ENCODE measurements at places on chromosomes 5 and 9.

DNA sequence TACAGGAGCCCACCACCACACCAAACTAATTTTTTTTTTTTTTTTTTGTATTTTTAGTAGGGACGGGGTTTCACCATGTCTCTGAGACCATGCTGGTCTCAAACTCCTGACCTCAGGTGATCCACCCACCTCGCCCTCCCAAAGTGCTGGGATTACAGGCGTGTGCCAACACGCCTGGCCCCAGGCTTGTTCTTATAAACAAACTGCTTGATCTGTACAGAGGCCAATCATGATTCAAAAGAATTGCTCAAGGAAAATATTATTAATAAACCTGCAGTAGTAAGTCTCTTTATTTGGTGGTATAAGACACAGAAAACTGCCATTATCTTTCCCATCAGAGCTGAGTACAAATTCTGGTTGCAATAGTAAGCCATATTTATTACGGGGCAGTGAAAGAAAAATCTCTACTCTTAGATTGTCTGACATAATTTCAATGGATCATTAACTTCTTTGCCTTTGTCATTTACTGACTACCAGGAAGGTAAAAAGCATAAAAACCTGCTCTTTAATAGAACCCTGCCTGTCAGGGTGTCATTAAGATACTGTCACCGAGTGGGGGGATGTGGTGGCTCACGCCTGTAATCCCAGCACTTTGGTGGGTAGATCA is 33.3 kb downstream of the RASEF start:
- DNase-seq, result no peak

DNA sequence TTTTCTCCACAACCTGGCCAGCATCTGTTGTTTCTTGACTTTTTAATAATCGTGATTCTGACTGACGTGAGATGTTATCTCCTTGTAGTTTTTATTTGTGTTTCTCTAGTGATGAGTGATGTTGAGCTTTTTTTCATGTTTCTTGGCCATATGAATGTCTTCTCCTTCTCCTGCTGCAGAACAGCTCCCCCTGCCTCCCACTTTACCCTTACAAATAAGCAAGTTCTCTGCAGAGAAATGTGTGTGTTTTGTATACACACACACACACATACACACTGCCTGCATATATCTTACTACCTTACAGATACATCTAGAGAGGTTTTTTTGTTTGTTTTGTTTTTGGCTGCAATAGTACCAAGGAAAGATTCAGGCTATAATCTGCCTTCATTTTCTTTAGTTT is 88.7 kb upstream of the PHF24 start:
- no peak for DNase-seq

DNA sequence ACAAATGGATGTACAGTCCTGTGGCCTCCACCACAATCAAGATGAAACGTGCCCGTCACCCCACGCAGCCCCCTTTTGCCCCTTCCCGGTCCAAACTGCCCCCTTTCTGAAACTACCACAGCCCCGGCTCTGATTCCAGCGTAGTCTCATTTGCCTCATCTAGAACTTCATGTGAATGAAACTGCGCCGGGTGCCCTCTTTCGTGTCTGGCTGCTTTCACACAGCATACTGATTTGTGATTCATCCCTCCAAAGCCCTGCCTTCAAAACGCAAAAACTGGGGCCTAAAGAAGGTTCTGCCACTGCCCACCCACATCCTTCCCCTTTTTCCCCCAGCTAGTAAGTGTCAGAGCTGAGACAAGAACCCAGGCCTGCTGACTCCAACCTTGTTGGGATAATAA is 31.5 kb upstream of the NCS1 start:
- DNase-seq, result no peak

DNA sequence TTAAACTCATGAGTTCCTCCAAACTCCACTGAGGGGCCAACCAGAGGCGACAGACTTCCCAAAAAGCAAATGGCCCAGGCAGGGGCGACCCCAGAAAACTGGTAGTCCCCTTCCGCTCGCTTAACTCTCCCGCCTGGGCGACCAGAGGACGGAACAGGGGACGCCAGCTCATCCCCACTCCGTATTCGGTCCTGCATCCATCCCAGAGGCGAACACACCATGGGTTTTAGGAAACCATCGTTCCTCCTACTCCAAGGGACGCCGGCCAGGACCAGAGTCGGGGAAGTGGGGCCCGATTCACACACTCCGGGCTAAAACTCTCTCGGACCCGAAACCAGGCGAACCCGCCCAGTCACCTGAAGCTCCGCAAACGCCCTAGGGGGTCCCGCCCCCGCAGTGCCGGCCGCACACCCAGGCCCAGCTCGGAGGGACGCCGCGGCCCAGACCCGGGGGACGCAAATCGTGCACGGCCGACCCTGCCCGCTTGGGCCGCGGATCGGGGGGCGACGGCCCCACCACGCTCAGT is 478 bp downstream of the TEX10 start:
- DNase-seq, result peak; percentile 30

- no peak for DNase-seq
Measured at GRCh38 chr5:26339576-26339975, 698.8 kb downstream of the CDH9 start.

- DNase-seq, result no peak
Measured at GRCh38 chr5:88743231-88743834, 139.7 kb downstream of the MEF2C start.

GRCh38 chr9:125470767-125471580 is 209.3 kb downstream of the GAPVD1 start:
- DNase-seq, result no peak

DNA sequence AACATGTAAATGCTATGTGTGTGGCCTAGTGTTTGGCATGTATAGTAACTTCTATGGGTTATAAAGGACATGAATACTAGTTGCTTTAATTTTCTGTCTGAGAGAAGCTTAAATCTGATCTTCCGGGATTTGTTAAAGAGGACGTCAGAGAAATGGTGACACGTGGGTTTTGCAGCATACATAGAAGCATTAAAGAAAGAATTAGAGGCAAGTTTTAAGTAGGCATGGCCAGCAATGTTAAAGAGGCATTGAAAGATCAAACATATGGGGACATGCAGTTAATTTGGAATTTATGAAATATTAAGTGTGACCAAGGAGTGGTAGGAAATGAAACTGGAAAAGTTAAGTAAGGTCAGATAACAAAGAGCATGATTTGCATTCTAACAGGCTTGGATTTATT is 311.4 kb upstream of the RIOK2 start:
- no peak for DNase-seq

DNA sequence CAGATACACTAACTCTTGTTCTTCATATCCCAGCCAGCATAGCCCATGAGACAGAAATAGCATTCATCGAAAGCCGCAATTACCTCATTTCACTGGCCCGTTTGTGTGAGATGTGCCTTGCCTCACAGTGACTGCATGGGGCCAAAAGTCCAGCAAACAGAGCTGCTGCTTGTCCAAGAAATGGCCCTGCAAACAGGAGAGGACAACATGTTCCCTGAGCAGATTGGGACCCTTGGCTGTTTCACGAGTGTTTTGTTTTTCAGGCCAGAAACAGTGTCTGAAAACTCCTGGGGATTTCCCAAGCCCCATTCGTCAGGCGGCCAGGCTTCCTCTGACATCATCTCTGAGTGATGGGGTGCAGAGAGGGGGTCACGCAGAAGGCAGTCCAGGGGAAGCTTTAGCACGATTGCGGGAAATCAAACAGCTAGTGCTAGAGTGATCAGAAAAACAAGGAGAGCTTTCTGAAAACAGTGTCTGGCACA is 503.6 kb upstream of the PAPPA start:
- no peak for DNase-seq

DNA sequence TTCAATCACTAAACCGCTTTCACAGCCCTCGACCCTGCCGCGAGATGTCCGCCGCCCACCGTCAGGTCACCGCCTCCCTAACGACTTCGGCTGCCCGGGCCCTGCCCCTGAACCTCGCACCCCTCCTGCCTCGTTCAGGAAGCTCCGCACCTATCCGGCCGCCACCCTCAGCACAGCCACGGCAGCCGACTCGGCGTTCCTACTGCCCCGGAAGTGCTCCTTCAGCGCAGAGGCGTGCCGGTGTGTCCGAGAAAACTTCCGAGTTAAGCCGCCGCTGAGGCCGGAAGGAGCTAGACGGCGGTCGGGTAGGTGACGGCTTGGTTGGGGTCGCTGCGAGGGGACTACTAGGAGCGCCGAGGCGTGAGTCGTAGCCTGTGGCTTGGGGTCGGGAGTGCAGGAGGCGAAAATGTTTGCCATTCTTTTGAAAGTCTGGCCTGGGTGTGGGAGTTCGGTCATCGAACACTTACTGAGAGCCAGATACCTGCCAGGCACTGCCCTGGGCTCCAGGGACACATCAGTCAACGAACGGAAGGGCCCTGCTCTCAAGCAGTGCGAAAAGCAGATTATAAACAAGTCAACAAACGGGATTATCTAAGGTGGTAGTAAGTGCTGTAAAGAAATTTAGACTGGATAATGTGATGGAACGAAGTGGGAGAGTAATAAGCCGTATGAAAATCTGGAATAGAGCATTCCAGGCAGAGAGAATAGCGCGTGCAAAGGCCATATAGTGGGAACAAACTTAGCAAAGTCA is at the start of the genes FAM114A2 and MFAP3:
FAM114A2 (minus strand) TSS at position 204 of the 751 bp plus-strand sequence. CDS start 3,957 bp downstream, outside the sequence.
MFAP3 (plus strand) TSS at position 261 of the 751 bp plus-strand sequence. CDS start 10,756 bp downstream, outside the sequence.
- peak; percentile 73 for DNase-seq

DNA sequence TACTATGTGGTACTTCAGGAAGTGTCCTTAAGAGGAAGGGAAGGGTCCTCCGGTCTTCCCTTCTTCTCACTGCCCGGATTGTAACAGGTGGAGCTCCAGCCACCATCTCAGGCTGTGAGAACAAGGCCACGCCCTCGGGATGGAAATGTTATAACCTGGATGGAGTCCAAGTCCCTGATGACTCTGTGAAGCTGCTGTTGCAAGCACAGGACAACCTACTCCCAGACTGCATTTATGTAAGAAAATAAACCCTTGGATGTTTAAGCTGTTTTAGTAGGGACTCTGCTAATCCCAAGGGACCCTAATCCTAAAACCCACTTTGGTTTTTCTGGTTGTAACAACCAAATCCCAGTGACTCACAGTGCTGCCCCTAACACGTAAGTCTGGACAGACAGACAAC is 221.6 kb downstream of the ACTL7B start:
- DNase-seq, result no peak

DNA sequence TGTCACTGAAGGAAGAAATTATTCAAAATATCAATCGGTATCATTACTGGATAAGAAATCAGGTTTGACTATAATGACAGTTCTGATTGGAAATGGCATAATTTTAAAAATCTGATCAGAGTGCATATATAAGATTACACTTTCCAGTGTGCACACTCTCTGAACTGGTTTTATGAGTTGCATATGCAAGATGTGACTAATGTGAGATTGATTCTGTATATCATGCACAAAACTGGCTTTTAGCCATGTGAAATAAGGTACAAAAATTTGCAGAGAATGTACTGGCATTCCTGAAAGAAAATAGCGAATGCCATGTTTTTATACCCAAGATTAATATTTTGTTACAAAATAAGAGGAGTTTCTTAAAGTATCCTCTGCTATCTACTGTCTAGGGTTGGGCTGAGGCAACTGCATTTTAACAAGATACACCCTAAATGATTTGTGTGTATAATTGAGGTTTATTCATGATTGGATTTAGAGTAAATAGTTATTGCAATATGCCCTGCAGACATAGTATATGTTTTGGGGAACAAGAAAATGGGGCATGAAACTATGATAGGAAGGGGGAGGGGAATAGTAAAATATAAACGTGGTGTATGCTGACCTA is 70.7 kb downstream of the LNPEP start:
- no peak for DNase-seq

DNA sequence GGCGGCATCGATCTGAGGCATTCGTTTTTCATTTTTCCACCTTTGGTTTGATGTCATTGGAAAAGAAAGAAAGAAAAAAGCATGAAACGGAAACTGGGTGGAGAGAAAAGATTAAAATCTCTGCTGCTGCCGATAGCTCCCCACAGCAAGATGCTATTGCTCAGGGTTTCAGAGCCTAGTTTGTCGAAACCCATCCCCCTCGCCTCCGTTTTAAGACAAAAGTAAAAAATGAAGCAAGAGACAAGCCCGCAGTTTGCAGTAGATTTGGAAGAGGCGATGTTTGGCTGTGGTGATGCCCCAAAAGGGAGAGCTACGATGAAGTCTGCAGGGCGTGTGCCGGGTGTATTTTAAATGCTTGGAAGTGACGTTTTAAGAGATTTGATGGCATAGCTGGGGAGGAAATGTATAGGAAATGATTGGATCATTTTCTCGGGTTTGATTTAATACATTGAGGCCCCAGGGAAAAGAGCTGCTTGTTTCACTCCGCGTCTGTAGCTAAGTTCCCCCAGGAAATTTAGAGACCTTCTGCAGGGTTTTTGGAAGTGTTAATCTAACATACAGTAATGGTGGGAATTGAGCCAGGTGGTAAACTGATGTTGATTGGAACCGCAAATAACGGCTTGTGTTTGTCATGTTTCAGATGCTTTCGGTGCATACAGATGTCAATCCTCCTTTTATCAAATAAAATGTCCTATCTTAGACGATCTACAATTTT is 909 bp downstream of the NDFIP1 start:
- DNase-seq, result no peak

DNA sequence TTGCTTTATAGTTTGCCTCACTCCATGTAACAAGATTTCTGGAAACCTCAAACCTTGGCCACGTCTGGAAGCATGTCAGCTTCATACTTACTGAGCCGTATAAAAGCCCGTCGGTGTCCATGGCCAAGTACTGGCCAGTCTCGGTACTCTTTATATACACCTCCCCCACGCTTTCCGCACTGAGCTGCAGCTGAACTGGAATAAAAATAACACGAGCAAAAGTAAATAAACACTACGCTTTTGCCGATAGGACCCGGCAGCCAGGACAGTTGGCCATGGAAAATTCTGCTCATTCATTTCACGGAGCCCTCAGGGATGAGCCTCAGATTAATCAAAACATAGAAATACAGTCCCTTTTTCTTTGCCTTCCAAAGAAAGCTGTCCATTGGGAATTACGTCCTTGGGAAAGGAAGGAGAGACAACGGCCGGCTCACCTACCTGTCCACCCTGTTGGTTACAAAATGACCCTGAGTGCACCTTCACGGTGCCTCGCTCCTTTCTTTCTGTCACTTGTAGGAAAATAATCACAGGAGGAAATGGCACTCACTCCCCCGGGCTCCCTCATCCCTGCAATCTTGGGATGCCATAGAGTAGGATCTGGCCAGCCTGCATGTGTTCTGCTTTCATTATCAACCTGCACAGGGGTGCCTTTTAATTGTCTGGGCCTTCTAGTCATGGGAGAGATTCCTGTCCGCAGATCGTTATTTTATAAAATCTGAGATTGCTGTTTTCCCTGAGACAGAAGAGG is 85.1 kb downstream of the FGF1 start:
- DNase-seq, result no peak

GRCh38 chr9:4117835-4118610 is 181.8 kb downstream of the GLIS3 start:
- DNase-seq, result peak; percentile 40

DNA sequence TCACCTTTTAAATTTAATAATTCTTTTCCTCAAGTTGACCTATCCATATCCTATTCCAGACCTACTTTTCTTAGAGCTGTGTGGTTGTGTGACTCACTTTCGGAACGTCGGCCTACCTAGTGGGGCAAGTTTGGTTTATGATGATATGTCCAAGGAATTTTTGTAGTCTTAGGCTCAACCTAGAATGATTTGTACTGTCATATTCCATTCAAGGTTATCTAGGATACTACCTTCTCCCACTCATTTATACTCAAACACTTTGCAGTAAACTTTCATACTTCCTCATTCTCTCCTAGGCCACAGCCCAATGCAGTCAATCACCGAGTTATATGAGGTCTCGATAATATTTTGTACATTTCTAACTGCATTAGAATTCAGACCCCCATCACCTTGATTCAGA is 61.9 kb downstream of the PIK3R1 start:
- DNase-seq, result no peak

- no peak for DNase-seq
Measured at GRCh38 chr9:27715651-27716050, 142.4 kb upstream of the C9orf72 start.
